Activated naive CD8-positive, alpha-beta T cell treated with anti-CD3 and anti-CD28 coated beads, Interleukin-2, amount 50 U/mL, for 16 hours (primary cell): ENCODE measurements at places on chromosomes 1 and 21.

- DNase-seq = no peak
Measured at GRCh38 chr1:237043846-237044636, 2.1 kb downstream of the RYR2 start.

- DNase-seq = no peak
Measured at GRCh38 chr1:70168283-70168682, 37.1 kb downstream of the LRRC40 start.

DNA sequence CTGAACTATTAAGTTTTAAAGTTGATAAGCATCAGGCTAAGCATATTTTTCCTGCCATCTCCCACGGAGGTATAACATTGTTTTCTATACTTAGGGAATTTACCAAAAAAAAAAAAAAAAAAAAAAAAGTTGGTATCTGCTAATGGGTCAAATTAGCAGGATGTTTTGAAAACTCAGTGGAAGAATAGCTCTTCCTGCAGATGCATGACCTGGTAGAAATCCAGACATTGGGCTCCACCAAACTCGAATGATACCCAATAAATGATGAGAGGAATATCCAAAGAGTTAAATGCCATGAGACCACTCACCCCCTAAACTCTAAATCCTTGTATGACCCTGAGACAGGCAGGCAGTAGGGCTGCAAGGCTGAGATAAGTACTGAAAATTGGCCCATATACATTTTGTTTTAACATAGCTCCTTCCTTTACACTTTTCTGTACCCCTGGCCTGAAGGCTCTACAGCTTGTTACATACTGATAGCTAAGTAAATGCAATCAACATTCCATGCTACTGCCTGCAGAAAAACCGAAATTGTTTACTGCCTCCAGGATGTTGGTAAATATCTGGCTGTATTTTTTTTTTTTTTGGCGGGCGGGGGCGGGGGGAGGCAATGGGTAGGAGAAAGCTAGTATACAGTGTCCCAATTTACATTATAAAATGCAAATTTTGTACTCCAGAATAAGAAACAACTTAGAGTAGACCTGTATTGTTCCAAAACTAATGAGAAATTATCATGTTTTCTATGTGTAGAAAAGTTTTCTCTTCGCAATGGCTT is 57.6 kb downstream of the NFIA start:
- DNase-seq = no peak

GRCh38 chr1:2874607-2875480 is 73.4 kb upstream of the TTC34 start:
- no peak for DNase-seq

- DNase-seq = no peak
Measured at GRCh38 chr1:201294876-201295275, 11.6 kb downstream of the PKP1 start.

DNA sequence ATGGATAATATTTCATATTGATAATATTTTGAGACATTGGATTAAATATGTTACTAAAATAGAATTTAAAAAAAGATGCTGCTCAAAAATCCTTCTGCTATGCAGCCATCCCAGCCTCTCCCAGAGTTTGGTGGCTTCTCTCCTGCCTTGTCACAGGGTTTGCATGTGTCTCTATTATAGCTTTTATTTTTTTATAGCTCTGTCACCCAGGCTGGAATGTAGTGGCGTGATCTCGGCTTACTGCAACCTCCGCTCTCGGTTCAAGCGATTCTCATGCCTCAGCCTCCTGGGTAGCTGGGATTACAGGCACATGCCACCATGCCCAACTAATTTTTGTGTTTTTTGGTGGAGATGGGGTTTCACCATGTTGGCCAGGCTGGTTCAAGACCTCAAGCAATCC is 50.7 kb upstream of the ID3 start:
- DNase-seq = no peak

DNA sequence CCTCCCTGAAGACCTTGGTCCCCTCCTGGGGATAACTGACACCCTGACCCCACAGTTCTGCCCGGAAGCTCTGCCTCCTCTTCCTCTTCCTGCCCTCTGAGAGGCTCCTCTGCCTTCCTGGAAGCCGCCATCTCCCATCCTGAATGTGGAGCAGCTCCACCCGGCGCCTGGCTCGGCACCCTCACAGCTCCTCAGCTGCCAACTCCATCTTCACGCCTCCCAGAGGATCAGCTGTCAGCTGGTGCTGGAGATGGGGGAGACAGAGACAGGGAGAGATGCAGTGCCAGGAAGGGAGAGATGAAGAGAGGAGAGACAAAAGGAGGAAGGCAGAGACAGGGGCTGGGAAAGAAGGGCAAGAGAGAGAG is 210.4 kb upstream of the CSF3R start:
- no peak for DNase-seq

GRCh38 chr1:173914366-173914871 is 2.7 kb downstream of the SERPINC1 start:
- no peak for DNase-seq

DNA sequence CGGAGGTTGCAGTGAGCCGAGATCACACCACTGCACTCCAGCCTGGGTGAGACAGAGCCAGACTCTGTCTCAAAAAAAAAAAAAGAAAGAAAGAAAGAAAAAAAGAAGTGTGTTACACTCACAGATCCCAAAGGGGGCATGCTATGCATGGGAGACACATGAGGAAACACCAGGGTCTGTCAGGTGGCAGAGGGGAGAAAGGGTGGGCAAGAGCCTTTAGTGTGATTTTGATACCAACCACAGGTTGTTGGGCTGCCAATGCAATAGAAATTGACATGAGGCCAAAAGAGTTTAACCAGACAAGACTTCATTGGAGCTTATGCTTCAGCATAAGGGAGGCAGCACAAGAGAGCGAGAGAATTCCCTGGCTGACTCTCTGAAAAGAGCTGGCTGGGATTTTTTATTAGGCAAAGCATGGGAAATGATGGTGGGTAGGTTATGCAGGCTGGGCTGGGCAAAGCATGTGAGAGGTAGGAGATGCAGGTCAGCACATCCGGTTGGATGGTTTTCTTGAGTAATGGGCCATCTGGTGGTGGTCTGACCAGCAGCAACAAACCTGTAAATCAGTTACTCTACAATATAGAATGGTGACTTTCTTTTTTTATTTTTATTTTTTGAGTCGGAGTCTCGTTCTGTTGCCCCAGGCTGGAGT is 11.7 kb upstream of the EXTL1 start:
- no peak for DNase-seq

GRCh38 chr1:1004780-1005697 is 5.1 kb upstream of the HES4 start:
- DNase-seq = no peak

DNA sequence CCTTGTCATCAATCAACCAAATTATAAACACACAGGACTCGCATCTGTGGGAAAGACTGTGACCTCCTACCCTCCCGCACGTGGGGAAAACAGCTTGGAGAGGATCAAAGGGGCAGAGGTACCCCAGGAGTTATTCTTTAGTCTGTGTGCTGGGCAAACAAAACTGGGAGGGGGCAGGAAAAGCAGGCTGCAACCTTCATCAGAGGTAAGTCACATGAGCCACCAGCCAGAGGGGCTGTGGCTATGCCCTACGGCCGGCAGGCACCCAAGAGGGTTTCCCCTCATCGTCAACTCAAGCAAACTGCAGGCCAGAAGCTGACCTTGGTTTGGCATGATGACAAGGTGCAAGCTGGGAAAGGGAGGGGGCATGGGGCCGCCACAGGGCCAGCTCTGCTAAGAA is 12.5 kb downstream of the SMIM12 start:
- DNase-seq = no peak

DNA sequence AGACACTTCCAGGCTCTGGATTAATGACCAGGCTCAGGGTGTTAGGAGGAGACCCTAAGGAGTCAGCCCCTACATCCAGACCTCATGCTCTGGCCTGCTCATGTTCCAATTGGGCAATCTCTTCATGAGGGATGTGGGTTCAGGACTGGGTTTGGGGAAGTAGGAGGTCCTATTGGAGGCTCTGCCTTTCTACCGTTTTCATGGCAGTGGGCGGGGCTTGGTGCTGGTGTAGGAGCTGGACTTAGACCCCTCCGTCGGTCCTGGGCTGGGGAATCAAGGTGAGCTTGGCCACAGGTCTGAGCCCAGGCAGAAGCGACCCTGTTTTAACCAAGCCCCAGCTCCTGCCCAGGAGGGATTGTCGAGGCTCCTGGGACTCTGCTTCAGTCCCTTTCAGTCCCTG is 123.4 kb downstream of the PRDM16 start:
- no peak for DNase-seq

GRCh38 chr21:22154579-22155274 is 1156.5 kb downstream of the NCAM2 start:
- no peak for DNase-seq

GRCh38 chr1:240280560-240281322 is 189.1 kb downstream of the FMN2 start:
- no peak for DNase-seq

GRCh38 chr1:16050328-16050727 is 6.7 kb downstream of the CLCNKB start:
- DNase-seq = no peak
